ENCODE measurements at places on chromosomes 7 and 10.

DNA sequence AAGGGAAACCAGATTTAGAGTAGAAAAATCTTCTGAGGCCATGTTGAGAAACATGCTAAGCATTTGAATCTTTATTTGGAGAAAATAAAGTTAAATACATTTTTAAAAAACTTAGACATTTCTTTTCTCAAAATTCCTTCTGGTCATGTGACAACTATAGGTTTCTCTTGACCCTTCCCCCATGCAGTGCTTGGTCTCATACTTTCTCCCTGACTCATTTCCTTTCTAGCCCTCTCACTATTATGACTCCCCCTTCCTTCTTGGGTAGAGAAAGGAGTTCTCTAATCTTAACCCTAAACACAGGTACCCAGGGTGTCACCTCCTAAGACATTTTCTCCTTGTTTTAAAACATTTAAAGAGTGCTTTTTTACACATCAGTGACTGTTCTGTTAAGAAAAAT lies 179.5 kb upstream of the TMEM106B start:
- DNase-seq, result no peak

GRCh38 chr7:77466450-77466849 lies 50.3 kb upstream of the GSAP start:
- DNase-seq, result no peak

- no peak for DNase-seq
Measured at GRCh38 chr10:17352583-17352982, 101.8 kb downstream of the ST8SIA6 start.

DNA sequence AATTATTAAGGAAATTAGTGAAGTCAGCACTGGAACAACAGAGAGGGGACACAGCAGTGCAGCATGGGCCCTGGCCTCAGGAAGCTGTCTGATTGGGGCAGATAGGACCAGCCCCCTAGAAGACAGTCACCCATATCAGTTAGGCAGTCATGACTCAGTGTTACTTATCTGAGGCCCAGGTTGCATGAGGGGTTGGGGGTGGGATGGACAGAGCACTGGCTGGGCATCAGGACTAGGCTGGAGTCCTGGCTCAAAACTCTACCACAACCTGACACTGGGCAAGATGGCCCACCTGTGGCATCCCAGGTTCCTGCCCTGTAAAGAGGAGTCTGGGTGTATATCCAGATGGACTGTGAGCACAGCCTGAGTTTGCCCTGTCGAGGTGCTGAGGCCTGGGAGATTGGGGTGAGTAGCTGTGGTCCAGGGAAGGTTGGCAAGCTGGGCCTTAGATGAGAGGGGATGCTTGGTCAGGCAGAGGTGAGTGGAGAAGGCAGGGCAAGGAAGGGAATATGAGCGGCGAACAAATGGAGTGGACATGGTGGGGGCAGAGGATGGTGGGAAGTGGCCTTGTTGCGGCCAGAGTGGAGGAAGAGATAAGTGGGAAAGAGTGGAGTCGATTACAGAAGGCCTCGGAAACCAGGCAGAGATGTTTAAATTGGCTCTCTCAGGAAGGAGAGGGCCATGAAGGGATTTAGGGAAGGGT lies 37.5 kb downstream of the HK1 start:
- no peak for DNase-seq

- DNase-seq, result no peak
Measured at GRCh38 chr7:99553039-99553438, 1.1 kb upstream of the FAM200A start.

DNA sequence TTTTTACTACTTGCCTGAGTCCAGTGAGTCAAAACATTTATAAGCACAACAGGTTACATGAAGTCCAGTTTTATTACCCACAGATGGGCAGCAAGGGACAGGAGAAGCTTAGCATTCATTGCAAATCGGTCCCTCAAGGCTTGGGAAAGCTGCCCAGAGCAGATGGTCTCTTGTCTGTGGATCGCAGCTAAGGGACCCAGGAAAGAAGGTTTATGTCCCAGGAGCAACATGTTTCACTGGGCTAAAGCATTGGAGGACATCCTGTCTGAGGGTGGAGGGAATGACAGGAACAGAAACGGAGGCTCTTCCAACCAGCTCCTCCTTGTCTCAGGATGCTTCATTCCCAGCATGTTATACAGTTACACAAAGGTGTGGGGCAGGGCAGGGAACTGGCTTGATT lies 39.3 kb downstream of the TRIM24 start:
- no peak for DNase-seq

Measured in non-pigmented ciliary epithelial cell (primary cell).